Stimulated activated CD8-positive, alpha-beta memory T cell treated with anti-CD3 and anti-CD28 coated beads, Interleukin-2, amount 100 ng/mL, for 1 hour (primary cell): ENCODE measurements at places on chromosomes 1 and 21.

GRCh38 chr1:172431204-172431603, 10.7 kb downstream of the C1orf105 start:
- DNase-seq: no peak

GRCh38 chr1:37802439-37802838, 5.2 kb upstream of the C1orf122 start:
- no peak for DNase-seq

DNA sequence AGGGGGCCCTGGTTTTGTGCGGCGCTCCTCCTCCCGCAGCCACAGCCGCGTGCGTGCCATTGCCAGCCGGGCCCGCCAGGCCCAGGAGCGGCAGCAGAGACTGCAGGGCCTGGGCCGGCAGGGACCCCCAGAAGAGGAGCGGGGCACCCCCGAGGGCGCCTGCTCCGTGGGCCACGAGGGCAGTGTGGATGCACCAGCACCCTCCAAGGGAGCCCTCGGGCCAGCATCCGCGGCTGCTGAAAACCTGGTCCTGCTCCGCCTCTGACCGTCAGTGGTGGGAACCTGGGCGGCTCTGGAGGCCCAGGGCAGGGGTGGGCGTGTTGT, 21.5 kb downstream of the PANK4 start:
- no peak for DNase-seq

DNA sequence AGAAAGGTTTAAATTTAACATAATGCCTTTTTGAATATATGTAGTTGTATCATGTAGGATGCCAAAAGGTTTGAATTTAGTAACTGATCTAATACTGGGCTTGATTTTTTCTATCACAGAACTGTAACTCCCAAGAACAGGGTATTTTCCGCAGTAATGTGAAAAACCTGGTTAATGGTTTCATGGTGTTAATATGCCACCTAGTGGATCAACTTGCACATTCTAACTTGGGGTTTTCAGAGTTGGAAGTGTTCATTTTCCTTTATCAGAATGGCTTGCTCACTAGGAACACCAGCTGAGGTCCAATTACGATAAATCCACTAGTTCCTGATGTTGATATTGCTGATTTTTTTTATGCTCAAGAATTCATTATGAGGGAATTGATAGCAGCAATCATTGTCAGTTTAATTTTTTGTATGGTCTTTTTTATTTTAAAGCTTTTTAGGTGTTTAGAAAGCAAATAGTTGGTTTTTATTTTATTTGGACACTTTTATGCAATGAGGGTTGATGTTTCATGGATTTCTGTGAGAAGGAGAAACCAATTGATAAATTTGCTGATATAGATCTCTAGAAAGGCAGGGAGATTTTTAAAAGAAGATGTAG, 157.2 kb downstream of the PLA2G4A start:
- DNase-seq: no peak

DNA sequence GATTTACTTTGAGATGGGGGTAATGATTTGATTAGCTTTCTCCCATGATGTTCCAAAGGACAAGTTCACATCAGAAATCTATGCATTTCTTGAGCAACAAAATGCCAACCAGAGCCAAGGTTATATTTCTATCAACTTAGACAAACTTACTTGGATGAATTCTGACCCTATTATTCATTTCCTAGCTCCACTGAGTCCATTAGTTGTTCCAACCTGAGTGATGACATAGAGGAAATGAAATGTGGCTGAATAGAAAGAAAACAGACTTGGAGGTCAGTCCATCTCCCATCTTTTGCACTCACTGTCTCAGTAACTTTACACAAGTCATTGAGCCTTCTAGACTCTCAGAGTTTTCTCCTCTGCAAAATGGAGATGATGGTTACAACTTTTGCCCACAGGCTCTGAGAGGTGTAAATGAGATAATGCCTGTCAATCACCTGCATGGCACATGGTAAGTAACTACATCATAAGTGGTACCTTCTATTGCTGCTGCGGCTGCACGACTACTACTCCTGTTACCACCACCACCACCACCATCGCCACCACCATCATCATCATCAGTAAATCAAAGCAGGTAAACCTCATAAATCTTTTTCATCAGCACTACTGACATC, 98.2 kb downstream of the PTPN14 start:
- no peak for DNase-seq

- DNase-seq: no peak
These were observed 476 bp downstream of the AXDND1 start for GRCh38 chr1:179366093-179366800.

- no peak for DNase-seq
These were observed 1.9 kb downstream of the EIF4G3 start for GRCh38 chr1:21174654-21175323.

DNA sequence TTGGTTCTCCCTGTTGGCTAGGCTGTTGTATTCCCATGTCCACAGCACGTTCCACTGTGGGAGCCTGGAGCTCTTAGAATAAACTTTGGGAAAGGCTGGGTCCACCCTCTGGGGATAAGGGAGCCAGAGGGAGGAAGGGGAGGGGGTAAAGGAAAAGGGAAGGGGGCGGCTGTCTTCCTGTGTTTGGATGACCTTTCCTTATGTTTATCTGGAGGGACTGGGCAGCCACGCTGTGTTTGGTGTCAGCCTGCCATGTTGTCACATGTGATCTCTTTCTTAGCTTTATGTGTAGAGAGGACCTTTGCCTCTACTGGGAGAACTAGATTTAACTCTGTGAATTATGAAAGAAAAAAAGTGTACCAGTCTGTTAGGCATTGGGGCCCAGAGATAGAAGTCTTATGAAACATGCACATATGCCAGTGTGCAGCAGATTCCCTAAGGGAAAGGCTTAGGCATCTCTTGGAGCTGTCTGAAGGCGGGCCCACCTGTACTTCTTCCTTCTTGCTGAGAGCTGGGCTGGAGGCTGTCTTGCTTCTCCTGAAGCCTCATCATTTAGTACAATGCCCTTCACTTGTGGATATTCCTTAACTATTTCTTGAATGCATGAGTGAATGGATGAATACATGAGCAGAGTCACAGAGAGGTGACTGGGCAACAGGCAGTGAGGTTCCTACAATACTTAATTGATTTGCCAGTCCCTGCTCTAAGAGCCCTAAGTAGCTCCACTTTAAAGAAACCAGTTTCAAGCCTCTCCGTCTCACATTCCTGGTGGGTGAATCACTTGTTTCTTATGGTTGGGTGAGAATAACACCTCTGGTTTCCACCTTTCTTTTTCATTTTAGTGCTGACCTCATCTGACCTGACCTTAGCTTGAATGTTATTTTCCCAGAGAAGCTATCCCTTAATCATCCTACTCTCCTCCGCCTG, 62.5 kb upstream of the ARHGAP29 start:
- DNase-seq: no peak

DNA sequence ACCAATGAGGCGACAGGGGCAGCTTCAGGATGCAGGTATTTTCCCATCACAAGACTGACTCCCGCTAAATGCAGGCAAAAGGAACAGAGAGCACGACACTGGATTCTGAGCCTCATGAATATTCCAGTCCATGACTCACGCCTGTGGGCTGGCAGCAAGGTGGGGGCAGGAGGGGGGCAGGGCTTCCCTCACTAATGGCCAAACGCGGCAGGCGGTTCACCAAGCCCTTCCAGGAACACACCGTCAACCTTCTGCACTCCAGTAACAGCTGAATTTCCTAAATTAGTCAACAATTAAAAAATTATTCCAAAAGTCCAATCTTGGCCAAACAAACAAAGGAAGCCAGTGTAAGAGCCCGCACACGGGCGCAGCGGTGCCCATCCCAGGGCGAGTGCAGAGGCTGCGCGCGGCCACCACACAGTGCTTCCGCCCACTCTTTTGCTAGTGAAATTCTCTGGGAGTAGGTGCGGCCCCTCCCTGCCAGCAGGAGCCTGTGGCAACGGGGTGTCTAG, 12.5 kb upstream of the GPR153 start:
- no peak for DNase-seq
